ENCODE measurements at places on chromosomes 12 and 14.

- no peak for DNase-seq
These were observed 27.4 kb downstream of the EMP1 start for GRCh38 chr12:13223941-13224340.

- no peak for DNase-seq
These were observed 226.0 kb downstream of the AEBP2 start for GRCh38 chr12:19665121-19665900.

- DNase-seq, result no peak
These were observed 22.3 kb downstream of the ZNF268 start for GRCh38 chr12:133203344-133204263.

- DNase-seq, result no peak
These were observed 23.8 kb upstream of the DGLUCY start for GRCh38 chr14:91089958-91090535.

- DNase-seq, result no peak
These were observed 66.2 kb upstream of the OVCH1 start for GRCh38 chr12:29563636-29564035.

- DNase-seq, result no peak
These were observed 3.8 kb downstream of the GALNT16 start for GRCh38 chr14:69263771-69264170.

GRCh38 chr14:101776344-101776743 is 14.8 kb downstream of the PPP2R5C start:
- no peak for DNase-seq

- no peak for DNase-seq
These were observed at the start of gene ADCY4 for GRCh38 chr14:24334431-24335291. Gene ADCY4, minus strand, starts transcription at chr14:24335071. Its CDS starts 419 bp downstream, at chr14:24334652.

- no peak for DNase-seq
These were observed 54.1 kb downstream of the DUSP16 start for GRCh38 chr12:12508612-12509011.

GRCh38 chr12:23204933-23205778 is 580.2 kb downstream of the ETNK1 start:
- DNase-seq, result peak; percentile 58

Data from NCI-H146 (cell line).